Kidney (tissue), 22 donors: ENCODE measurements at places on chromosomes 4 and X.
A peak's percentile ranks its signal among the peaks of the same experiment; 100 is the strongest.

DNA sequence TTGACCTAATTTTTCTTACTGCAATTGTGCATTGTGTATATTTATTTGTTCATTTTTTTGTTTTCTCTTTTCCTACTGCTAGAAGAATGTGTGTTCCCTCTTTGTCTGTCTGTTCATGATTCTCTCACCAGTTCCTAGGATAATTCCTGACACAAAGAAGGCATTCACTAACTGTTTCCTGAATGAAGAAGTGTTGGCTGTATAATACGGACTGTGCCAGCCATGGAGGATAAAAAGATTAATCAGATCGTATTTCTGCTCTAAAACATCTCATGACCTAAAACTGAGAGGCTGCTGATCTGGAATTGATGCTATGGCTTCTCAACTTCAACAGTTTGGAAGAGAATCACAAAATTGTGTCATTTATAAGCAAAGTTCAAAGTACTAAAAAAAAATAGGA is 563.1 kb upstream of the FRG1 start:
- DNase-seq = no peak

DNA sequence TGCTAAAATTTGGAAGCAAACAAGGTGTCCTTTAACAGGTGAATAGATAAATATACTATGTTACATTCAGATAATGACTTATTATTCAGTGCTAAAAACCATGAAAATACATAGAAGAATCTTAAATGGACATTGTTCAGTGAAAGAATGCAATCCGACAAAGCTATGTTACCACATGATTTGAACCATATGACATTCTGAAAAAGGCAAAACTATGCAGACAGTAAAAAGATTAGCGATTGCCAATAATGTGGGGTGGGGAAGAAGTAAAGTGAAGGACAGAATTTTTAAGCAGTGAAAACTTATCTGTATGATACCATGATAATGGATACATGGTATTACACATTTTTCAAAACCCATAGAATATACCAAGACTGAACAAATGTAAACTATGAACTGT is 926.9 kb downstream of the FAT4 start:
- DNase-seq = no peak

- no peak for DNase-seq
Measured at GRCh38 chr4:12519426-12519825, 964.7 kb downstream of the RAB28 start.

DNA sequence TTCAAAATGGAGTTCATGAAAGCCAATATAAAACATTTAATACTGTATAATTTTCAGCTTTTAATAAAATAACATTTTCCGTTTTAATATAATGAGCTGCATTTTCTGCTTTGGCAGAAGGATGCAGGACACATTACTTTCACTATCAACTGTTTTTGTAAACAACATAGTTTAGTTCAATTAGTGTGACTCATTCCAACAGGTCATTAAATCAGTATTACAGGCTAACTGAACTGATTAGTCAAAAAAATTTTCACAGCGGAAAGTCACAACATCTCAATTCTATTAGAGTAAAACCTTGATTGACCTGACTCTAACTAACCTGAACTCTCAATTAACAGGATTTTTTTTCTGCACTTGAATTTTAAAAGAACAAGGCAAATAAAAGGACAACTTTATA is 151.2 kb upstream of the AMOT start:
- DNase-seq = no peak

- no peak for DNase-seq
Measured at GRCh38 chr4:186954509-186954908, 230.9 kb upstream of the FAT1 start.

DNA sequence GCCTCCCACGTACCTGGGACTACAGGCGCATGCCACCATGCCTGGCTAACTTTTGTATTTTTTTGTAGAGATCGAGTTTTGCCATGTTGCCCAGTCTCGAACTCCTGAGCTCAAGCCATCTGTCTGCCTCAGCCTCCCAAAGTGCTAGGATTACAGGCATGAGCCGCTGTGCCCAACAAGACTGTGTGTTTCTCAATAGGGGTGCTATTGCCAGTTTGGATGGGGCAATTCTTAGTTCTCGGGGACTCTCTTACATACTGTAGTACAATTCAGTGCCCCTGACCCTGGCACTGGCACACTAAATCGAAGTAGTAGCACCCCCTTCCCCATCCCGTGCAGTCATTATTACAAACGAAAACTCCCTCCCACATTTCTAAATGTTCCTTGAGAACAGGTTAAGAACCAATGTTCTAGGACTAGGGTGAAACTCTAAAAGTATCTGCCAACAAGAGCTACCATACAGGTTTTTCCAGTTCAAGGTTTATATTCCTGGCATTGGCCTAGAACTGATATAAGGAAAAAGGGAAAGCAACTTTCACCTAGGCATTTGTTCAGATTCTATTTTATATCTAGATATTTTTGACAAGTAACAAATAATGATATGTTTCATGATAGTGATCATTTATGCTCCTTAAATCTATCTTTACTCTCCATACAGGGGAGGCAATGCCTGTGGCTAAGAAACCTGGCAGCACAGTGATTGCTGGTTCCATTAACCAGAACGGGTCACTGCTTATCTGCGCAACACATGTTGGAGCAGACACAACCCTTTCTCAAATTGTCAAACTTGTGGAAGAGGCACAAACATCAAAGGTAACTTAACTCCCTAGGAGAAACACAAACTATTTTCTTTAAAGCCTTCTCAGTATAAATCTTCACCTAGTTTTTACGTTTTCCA is 50.4 kb upstream of the PGAM4 start:
- no peak for DNase-seq

GRCh38 chrX:153637121-153638040 is 9.6 kb upstream of the DUSP9 start:
- DNase-seq = peak; percentile 60

DNA sequence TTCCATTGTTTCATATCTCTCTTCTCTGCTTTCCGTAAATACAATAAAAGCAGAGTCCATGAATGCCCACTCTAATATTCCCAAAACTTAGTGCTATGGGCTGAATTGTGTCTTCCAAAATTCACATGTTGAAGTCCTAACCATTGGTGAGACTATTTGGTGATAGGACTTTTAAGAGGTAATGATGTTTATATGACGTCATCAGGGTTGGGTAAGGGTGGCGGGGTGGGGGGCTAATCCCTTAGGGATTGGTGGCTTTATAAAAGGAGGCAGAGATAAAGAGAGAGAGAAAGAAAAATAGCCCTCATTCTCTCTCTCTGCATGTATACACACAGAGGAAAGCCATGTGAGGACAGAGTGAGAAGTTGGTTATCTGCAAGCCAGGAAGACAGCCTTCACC is 722.2 kb downstream of the DMD start:
- no peak for DNase-seq

DNA sequence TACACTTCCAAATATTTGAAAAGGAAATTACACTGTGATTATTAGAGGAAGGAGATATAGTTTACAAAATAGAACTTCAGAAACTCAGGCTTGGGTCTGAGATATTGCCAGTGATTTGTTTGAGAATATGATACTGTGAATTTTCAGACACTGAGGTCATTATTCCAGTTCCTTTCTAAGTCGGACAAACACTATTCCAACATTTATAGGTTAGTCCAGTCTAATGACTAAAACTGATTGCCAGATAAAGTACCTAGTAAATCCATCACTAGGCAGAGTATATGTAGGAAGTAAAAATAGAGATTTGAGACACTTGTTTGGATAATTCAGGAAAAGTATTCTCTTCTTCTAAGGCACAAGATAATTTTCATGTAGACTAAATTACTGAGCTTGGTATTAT is 13.2 kb downstream of the MTTP start:
- no peak for DNase-seq

GRCh38 chrX:51598899-51599298 is 19.8 kb downstream of the CENPVL3 start:
- no peak for DNase-seq
